DMS79 treated with DMSO at 0.1 percent for 48 hours (cell line): ENCODE measurements at places on chromosomes 11 and 22.
A peak's percentile ranks its signal among the peaks of the same experiment; 100 is the strongest.

DNA sequence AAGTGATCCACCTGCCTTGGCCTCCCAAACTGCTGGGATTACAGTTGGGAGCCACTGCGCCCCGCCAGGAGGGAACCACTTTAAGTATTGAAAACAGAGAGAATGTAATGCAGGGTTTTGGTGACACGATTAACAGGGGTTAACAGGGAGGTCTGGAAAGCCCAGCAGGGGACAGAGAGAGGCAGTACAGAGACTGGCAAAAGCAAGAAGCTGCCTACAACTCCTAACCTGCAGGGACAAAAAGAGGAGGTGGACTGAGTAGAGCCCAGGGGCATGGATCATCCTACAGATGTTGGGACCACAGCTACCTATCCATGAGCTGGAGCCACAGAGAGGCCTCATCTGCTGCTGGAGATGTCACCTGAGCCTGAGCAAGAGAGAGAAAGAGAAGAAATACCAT, 1.7 kb upstream of the SPINDOC start:
- no peak for DNase-seq

DNA sequence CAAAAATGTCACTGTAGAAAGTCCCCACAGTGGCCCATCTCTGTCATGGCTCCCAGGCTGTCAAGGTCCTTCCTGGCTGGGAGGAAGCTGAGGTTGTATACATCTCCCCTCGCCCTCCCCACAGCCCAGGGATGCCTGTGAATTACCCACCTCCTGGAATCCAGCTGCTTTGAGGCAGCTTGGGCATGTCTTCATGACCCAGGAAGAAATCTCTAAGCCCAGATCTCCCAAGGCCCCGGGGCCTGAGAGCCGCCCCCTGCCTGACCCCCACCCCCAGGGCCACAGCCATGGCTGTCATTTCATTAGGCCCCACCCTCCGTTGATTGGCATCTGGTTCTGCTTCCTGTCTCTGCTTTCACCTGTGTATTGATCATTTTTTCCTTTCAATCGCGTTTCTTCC, 207.5 kb downstream of the TBC1D22A start:
- no peak for DNase-seq

GRCh38 chr11:63595296-63595695, 18.9 kb downstream of the PLAAT3 start:
- no peak for DNase-seq

DNA sequence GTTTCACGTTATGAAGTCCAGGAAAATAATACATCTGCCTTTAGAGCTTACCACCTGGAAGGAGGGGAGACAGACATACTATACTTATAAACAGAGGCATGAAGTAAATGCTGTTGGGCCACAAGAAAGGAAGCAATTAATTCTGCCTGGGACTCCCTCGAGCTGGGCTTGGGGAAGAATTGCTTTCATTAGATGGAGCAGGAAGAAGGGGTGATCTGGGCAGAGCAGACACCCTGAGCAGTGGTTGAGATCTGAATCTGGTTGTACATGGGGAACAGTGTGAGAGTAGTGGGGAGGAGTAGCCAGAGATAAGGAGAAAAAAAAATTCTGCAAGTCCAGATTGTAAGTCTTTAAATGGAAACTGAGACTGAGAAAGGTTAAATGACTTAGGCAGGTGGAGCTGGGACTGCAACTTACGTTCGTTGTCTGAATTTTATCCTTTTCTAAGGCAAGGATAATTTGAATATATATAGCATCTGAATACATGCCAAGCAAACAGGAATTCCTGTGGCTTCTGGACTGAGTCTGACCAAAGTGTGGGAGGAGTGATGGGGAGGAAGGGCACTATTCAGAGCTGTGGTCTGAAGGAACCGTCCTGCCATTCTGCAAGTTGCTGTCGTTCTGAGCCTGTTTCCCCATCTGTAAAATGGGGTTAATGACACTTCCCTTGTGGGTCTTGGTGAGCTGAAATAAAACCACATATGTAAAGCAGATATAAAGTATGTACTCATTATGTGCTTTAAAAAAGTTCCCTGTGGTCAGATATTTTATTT, 7.9 kb downstream of the NCAM1 start:
- DNase-seq, result no peak

DNA sequence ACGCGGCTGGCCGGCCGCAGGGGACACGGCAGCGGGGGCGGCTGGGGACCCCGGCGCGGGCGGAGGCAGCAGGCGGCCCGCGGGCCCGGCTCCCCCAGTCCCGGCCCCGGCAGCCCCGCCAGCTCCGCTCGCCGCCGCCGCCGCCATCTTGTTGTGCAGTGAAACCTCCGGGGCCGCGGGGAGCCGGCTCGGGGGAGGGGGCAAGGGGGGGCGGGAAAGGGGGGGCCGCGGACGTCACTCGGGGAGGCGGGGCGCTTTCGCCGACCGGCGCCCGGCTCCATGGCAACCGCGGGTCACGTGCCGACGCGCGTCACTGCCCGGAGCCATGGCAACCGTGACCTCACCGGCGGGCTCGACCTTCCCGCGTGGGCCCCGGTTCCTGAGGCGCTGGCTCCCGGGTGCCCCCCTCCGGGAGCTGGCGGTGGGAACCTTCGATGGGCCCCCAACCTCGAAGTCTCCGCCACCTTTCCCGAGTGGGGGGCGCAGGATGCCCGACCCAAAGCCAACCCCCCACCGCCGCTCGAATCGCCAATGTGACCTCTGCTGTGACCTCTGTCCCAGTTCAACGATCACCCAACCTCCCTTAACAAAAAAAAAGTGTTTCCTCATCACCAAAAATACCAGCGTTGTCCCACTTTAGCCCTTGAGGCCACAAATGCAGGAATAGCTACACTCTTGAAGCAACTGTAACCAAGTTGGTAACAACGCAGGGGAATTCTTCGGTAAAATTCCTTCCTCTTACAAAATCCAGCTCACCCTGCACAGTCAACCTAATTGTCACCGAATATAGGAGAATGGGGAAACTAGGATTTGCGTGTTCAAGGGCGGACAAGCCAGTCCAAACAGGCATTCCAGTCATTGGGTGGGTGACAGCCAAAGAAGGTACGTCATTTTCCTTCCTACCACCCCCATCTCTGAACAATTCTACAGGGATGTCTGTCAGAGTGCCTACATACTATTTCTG, at the start of gene SIK3:
Gene SIK3 (minus strand): TSS at position 160 of the 964 bp plus-strand sequence. CDS start 13 bp downstream, at position 147.
- peak; percentile 78 for DNase-seq

DNA sequence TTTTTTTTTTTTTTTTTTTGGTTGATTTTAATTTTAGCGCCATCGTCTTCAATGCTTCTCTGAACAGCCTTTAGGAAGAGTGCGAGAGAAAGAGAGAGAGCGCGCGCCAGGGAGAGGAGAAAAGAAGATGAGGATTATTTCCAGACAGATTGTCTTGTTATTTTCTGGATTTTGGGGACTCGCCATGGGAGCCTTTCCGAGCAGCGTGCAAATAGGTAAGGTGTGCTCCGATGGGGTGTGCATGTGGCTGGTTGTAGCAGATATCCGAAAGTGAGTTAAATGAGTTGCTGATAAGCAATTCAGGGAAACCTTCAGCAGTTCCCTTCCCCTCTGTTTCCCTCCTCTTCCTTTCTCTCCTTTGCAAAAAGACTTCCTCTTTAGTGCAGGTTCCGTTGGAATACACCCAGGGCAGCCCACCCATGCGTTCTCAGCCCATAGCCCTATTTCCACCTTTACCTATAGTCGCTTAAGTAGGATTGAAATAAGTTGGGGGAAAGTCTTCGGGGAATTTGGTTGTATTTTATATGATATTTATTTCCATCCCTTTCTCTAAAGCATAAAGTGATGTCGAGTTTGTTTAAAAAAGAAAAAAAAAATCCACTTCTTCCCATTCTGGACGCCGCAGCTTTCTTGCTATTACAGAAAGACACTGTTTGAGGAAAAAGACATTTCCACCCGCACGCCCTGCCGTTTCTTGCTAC, 1.1 kb downstream of the GRIA4 start:
- no peak for DNase-seq

DNA sequence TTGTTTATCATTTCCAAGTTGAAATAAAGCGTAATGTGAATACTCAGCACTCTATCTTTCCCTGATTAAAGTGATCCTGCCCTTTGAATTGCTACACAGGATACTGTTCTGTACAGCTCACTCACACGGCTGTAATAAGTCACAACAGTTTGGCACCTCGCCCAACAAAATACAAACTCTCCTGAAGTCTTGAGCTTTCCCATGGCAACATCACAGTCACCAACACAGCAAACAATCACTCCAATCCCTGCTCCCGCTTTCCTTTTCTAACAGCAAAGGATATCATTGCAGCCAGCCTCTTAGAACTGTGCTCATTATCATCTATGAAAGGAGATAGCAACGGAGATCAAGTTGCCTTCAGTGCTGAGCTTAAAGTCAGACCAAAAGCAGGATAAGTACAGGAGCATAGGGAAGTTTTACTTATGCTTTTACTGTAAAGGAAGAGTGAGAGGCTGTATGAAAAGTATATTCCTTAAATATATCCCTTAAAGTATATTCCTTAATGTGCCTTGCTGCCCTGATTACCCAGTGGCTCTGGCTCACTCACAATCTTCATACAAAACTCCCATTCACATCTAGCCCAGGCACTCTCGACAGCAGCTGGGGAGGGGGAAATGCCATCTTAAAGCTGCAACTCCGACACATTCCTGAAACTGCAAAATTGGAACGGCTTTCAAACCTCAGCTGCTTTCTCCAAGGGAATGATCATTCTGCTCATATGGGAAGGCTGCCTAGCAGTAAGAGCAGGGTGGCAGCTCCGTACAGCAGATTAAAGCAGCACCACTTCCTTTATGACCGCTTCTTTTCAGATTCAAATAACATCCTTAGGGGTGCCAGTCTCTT, 35.8 kb downstream of the MAML2 start:
- peak; percentile 97 for DNase-seq

DNA sequence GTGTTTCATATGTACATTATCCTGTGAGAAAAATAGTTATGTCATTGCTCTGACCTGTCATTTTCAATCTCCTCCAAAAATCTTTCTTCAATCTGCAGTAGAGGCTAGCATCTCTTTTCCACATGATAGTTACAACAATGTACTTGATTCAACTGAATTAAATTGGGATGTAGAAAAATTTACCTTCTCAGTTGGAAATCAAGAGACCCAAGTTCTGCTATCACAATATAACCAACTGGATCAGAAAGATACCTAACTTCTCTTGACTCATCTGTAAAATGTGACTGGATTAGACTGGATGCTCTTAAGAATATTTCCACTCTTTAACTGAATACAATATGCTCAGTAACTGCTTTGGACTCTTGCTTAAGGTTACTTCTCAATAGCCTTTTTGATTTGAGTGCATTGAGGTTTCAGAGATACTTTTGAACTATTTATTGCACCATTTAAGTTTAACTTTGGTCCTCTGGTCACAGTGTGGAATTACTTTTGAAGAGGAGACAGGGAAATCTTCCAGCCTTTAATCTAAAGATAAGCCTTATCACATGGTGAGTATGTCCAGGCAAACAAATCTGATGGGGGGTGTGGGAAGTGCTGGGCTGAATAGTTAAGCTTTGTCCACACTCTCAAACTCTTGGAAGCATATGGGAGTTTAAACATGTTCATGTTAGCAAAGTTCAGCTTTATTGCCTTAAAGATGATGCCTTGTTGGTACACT, 82.3 kb downstream of the YAP1 start:
- no peak for DNase-seq

GRCh38 chr11:44364596-44364995, 54.7 kb upstream of the ALX4 start:
- no peak for DNase-seq

- peak; percentile 82 for DNase-seq
These were observed 31.1 kb downstream of the GRAMD1B start for GRCh38 chr11:123461164-123461563.

DNA sequence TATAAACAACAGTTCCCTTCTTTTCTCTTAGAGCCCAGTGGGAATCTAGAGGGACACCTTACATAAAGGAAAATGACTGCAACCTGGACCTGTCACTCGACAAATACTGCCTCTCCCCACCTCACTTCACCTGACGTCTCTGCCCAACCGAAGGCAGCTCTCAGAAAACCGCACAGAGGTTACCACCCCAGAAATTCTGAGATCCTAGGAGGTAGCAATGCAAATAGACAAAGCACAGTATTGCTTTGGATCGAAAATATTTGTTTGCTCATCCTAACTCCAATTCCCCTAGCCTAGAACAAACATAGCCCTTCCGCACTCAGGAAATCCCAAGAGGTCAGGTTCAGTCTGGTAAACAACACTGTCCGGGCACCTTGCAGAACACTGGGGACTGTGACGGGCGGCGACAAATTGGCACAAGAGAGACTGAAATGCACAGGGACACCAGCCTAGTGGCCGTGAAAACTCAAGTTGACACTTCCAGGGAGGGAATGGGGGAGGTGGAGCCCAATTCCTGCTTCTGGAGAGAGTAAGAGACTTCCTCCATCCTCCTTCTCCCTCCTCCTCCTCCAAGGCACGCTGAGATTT, 420 bp upstream of the TRIM44 start:
- peak; percentile 59 for DNase-seq
